Activated T-cell treated with anti-CD3 and anti-CD28 coated beads, Interleukin-2, amount 50 U/mL, for 72 hours (primary cell): ENCODE measurements at places on chromosomes 2 and 18.

DNA sequence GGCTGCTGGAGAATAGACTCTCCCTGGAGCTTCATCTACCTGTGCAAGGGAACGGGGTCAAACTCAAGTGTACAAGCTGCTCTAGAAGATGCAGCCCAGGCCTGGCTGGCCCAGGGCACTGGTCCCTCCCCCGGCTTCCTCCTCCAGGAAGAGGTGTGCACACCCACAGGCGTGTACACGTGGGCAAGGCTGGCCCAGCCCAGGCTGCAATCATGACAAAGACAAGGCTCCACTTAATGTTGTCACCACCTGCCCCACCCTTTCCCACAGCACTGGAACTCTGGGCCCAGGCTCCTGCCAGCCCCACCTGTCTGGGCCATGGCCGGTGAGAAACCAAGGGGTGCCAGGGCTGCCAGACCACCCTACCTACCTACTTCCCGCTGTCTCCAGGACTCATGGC, 29.6 kb upstream of the ALPP start:
- no peaks in the 10 kb centered on the region for H3K36me3 ChIP-seq
- H3K27ac ChIP-seq: no peak overlapping the region
- no peak for DNase-seq
- no peak overlapping the region for H3K4me3 ChIP-seq
- H3K4me1 ChIP-seq: no peaks in the 10 kb centered on the region
- peaks cover 20% of the 10 kb centered on the region for H3K27me3 ChIP-seq

DNA sequence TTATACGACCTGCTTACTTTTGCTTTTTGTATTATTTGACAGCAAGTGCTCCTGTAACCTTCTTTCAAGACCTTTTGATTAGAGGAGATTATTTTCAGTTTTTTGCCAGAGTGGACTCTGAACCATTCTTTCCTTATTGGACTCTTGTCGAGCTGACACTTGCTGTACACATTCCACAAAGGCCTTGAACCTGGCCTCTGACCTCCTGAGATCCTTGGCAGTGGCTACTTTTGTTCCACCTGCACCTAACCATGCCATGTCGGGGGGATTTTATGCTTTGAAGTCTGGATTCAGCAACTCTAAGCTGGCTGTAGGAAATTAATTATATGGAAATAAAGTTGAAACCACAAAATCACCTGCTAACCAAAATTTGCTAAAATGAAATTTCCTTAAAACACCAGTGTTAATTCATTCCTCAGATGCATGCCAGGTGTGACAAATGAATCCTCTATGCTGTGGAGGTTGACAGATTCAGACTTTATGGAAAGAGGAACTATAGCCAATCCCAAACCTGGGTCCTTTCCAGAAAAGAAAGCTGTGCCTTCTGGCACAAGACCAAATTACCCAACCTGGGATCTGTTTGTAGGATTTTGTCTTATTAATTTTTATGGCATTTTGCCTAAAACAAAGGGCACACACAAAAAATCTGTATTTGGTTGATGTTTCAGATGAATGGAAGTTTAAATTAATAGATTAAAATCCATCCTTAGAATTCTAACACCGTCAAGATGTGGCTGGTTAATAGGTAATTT, 110.4 kb downstream of the CDC42EP3 start:
- no peak for DNase-seq
- peaks cover 32% of the 10 kb centered on the region for H3K4me1 ChIP-seq
- H3K27me3 ChIP-seq: no peaks in the 10 kb centered on the region
- H3K27ac ChIP-seq: no peak overlapping the region
- H3K4me3 ChIP-seq: no peak overlapping the region

GRCh38 chr2:73032702-73033097, 38.8 kb downstream of the SFXN5 start:
- H3K27me3 ChIP-seq: no peaks in the 10 kb centered on the region
- no peak overlapping the region for H3K27ac ChIP-seq
- H3K4me3 ChIP-seq: no peak overlapping the region
- H3K36me3 ChIP-seq: no peaks in the 10 kb centered on the region
- DNase-seq: no peak
- H3K4me1 ChIP-seq: peaks cover 4% of the 10 kb centered on the region

DNA sequence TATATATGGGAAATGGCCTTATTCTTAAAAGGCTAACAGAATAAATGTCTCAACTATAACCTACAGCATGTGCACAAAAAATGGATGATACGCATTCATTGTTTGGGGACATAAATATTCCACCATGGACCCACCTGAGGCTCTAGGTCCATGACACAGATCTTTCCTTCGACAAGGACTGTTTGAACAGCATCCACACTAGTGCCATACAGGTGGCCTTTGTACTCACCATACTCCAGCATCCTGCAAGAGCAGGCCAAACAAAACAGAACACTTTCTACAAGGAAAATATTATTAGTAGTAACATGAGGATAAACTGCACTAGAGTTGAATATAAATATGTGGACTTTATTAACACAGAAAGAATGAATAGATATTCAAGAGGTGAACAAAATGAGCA, 6.1 kb upstream of the TMEM237 start:
- no peak for DNase-seq
- no peak overlapping the region for H3K4me3 ChIP-seq
- peaks cover 8% of the 10 kb centered on the region for H3K4me1 ChIP-seq
- H3K27me3 ChIP-seq: peaks cover 13% of the 10 kb centered on the region
